Stimulated activated CD8-positive, alpha-beta memory T cell treated with anti-CD3 and anti-CD28 coated beads, Interleukin-4, amount 100 ng/mL, for 1 hour (primary cell): ENCODE measurements at places on chromosomes 4 and X.

GRCh38 chrX:148774276-148774675, 273.9 kb downstream of the AFF2 start:
- DNase-seq, result no peak

GRCh38 chrX:41721590-41721989, 2.4 kb upstream of the GPR82 start:
- DNase-seq, result no peak

GRCh38 chrX:106626789-106627188, 15.0 kb downstream of the RADX start:
- DNase-seq, result no peak

DNA sequence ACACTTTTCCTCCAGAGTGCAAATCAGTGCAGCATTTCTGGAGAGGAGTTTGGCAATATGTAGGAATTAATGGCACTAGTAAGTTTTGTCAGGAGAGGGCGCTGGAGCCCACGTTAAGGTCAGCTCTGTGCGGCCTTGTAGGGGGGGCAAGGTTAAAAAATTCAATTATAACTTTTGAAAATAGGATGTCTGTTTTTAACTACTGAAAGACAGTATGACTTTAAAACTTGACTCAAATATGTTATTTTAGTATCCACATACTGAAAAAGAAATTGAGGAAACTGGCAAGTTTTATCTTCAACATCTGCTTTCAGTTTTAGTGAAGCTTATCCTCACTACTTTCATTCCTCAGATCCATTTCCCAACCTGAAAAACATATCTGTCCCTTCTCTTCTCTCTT, 30.9 kb upstream of the HSD17B13 start:
- peak; percentile 6 for DNase-seq

DNA sequence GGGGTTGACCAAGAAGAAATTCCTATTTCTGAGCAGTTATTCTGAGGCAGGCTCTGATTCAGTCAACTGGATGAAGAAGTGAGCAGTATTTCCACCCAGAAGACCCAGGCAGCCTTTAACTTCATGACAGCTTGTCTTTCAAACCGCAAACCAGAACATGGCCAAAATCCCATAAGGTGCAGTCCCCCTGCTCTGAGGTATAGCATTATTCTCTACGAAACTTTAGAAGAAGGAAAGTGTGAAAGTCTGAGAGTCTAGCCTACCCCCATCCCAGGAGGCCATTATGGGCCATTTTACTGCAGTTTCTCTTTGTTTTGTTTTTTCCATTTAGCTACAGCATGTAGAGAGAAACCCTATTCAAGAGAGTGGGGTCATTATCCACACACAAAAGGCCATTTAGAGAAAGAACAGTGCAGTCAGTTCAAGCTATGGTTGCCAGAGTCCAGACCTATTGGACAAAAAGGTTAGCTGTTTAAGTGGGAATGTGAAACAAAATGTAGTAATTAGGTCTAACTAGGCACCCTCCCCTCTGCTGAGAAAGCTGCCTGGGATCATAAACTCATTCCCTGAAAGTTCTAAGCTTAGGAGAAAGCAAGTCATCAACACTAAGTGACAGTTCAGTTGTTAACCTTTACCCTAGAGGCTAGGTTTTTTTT, 52.1 kb upstream of the RASGEF1B start:
- no peak for DNase-seq

- peak; percentile 78 for DNase-seq
These were observed 97.0 kb downstream of the DDIT4L start for GRCh38 chr4:100093091-100093866.

GRCh38 chrX:37060999-37061398, 52.8 kb downstream of the FAM47C start:
- no peak for DNase-seq

GRCh38 chrX:149473966-149474365, 31.1 kb downstream of the IDS start:
- DNase-seq, result no peak

- no peak for DNase-seq
These were observed 616.2 kb upstream of the AADAT start for GRCh38 chr4:170705907-170706306.

GRCh38 chr4:73603271-73603710, 16.9 kb downstream of the RASSF6 start:
- no peak for DNase-seq

DNA sequence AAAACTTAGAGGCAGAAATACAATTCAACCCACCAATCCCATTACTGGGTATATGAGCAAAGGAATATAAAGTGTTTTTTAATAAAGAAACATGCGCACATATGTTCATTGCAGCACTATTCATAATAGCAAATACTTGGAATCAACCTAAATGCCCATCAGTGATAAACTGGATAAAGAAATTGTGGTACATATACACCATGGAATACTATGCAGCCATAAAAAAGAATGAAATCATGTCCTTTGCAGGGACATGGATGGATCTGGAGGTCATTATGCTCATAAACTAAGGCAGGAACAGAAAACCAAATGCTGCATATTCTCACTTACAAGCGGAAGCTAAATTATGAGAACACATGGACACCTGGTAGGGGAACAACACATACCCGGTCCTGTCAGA, 807.7 kb upstream of the INTU start:
- DNase-seq, result no peak

DNA sequence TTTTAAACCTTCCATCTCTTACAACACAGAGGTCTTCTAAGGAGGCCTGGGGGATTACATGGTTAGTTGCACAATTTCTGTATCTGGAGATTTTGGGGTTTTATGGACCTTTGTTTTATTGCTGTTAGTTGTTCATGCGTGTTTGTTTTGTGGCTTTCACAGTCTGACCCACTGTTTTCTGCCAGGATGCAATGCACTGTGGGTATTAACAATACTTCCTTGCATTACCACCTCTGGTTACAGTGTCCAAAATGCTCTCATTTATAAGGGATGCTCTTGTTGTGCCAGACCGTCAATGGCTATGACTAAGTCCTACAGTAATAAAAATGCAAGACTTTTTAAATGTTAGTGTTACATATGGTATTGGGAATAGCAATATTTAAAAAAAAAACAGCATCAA, 730.2 kb downstream of the KCTD8 start:
- no peak for DNase-seq

DNA sequence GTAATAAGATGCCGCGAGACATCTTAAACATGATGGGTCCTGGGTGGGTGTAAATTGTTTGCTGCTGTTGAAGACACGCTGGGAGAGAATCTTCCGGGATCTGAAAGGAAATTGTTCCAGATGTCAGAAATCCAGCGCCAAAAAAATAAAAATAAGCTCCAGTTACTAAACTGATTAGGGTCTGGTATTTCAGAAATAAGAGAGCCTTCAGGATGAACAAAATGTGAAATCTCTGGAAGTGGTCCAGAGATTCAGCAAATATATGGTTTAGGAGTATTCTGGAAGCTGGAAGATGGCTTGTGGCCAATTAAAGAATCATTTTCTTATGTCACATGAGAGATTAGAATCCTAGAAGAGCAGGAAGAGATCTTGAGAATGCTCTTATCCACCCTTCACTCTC, 75.8 kb upstream of the NHS start:
- DNase-seq, result no peak

- no peak for DNase-seq
These were observed 12.9 kb downstream of the DCTD start for GRCh38 chr4:182904211-182904761.

DNA sequence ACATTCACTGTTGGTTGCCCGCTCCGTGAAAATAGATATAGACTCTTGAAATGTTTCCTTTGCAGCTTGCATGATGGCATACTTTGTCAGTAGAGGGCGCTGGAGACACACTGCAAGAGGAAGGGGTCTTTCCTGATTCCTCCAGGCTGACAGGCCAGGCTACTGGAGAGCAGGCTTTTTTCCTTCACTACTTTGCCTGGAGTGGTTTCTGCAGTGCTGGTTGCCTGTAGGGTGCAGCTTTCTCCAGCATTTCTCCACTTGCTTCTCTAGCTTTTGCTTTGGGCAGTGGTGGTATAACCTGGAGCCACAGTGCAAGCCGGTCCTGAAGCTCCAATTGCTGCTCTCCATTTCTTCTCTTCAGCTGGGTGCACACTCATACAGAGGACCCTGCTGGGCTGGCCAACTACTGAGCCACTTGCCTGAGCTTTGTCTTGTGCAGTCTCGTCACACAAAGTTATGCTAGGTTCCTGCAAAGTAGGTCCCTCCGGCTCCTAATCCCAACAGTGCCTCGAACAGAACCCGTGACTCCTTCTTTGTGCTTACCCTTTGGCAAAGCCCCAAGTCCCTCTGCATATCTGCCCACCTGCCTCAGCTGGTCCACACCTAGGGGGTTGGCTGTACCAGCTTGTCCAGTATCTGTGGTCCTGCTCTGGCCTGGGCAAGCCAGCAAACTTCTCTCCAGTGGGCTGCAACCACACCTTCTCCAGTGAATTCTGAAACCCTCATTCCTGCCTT, 46.3 kb downstream of the RASSF6 start:
- DNase-seq, result no peak

GRCh38 chr4:181061787-181062186, 1181.4 kb upstream of the TENM3 start:
- no peak for DNase-seq

DNA sequence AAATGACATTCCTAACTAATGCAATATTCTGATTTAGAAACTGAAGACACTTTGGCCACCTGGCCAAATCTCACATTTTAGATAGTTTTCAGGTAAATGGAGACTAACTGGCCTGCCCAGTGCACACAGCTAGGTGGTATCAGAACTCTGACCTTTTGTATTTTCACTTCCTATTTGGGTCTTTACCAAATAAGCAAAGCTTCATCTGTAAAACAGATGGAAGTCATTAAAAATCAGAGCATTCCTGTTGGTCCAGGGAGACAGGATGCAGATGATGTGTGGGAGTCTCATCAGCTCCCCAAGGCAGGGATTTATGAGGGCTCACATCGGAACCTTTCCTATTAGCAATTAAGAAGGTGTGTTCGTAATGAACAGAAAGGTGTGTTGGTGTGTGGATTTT, 57.7 kb downstream of the ARHGAP10 start:
- no peak for DNase-seq

GRCh38 chr4:173001571-173001970, 167.0 kb upstream of the GALNT7 start:
- no peak for DNase-seq

GRCh38 chr4:141759796-141760425, 123.5 kb downstream of the IL15 start:
- no peak for DNase-seq

- no peak for DNase-seq
These were observed 5.1 kb downstream of the CCDC160 start for GRCh38 chrX:134241960-134242619.

DNA sequence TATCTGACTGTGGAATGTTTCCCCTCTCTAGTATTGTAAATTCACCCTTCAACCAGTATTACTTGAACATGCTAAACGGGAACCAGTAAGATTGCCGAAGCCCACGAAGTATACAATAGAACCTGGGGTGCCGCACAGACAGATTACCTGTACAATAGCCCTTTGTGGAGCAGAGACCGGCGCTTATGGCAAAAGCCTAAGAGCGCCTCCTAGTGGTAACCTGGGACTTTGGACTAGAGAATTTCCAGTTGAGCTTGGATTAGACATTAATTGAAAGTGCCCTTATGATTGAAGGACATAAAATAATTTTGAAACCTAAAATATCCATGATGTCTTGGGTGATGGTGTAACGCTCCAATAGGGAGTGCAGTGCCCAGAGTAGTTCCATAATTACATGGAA, 14.1 kb downstream of the ZNF157 start:
- DNase-seq, result peak; percentile 33

DNA sequence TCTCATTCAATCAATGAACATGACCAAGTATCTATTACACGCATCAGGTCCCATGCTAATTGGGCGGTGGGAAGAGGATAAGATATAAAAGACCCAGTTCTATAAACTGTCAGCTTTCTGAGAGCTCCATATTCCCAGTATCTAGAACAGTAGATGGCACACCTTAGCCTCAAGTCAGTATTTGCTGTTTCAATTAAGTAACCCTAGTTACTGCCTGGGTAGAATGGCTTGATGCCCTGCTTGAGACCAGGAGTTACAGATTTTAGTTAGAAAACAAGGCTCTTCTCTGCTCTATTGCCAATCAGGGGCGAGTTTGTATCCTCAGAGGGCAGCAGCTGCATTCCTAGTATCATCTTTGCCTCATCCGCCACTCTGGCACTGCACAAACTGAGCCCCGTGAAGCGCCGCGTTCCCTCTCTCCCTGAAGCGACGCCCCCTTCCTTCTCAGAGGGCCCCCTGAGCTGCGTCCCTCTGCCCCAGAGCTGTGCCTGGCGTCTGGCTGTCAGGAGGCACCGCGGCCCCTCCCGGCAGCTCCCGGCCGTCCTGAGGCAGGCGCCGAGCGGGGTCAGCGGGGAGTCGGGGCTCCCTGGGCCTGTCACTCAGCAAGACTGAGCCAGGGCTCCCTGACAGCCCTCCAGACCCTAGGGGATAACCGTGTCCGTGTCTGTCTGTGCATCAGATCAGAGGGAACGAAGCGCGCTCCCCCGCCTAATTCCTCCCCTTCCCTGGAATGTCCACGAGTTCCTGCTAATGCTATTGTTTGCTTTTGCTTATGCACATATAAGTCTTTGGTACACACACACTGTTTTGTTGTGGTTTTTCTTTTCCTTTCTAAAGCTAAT, 212.4 kb upstream of the TTC29 start:
- DNase-seq, result no peak

- DNase-seq, result no peak
These were observed 4.3 kb downstream of the CHIC2 start for GRCh38 chr4:54060116-54060515.

GRCh38 chrX:118974908-118975671, 672 bp downstream of the LONRF3 start:
- no peak for DNase-seq

DNA sequence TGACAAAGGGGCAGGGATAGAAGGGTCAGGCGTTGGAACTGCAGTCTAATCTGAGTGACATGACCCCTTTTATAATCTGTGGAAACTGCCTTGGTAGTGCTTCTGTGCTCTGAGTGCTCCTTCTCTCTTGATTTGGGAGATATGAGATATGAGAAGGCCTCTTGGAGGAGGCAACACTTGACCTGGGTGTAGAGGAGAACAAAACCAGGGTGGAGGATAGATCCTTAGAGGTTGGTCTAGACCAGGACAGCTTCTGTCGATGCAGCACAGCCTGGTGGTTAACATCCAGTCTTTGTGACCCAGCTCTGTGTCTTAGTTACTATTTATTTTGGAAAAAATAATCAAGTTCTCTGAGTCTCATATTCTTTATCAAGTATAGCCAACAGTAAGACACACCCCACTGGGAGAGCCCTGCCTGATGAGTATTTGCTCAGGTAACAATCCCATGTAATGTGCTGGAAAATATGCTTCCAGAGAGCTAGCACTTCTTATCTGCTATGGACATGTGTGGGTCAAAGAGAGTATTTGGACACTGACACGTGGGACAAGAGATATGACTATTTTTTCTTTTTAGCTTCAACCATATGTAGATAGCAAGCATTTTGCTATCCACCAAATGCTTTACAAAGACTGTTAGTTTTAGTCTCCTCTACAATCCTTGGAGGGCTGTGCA, 9.1 kb downstream of the USP51 start:
- no peak for DNase-seq

- DNase-seq, result no peak
These were observed 29.1 kb downstream of the RASGEF1B start for GRCh38 chr4:81442484-81443085.

GRCh38 chrX:145524931-145525330, 277.6 kb downstream of the SPANXN1 start:
- no peak for DNase-seq

- no peak for DNase-seq
These were observed 586.6 kb downstream of the C4orf33 start for GRCh38 chr4:129682586-129682985.
